Immature natural killer cell (primary cell): ENCODE measurements at places on chromosomes 6 and 20. TPM values are rescaled to one million over a fixed set of nuclear protein-coding genes. Genes with fewer than 3 reads are reported as not detected.

DNA sequence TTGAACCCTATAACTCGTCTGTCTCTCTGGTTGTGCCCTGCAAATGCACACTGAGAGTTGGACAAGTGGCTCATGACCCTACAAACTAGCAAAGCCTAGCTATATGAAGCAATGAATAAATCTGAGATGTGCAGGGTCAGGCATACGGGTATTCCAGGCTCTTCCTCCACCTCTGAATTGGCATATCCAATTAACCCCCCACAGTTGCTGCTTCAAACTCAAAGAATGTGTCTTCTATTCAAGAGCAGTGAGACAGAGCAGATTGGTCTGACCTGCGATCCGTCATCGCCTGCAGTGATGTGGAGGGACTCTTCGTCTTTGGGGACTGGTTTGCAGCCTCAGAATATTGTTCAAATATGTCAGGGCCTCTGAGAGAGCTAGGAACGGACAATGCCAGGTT is 59.8 kb downstream of the LAMP5 start:
- DNase-seq = no peak

- no peak for DNase-seq
Measured at GRCh38 chr6:95905132-95905531, 110.6 kb upstream of the FUT9 start.

GRCh38 chr20:45156713-45157112 is 18.0 kb upstream of the PI3 start:
- no peak for DNase-seq

- DNase-seq = no peak
Measured at GRCh38 chr6:29994826-29995225, 52.5 kb downstream of the HLA-A start.

- no peak for DNase-seq
Measured at GRCh38 chr20:52402950-52403349, 211.4 kb upstream of the ZFP64 start.

DNA sequence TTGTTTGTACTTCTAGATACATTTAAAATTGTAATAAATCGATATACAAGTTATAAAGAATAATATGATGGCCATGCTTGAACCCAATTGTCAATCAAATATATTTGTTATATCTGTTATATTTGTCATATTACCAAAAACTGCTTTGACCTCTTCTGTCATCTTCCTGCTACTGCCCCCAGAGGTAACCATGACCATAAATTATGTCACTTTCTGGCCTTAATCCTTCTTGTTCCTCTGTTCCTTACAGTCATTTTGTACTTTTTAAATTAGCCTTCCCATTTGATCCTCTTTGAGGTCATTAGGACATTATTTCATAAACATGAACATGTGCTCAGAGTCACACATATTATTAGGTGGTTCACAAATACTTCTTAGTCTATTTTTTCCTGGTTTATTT is 124.7 kb downstream of the HFE start:
- DNase-seq = no peak

Gene LPA
- not detected for polyA plus RNA-seq

Gene RAB32
- polyA plus RNA-seq = 21.5 TPM
